Effector CD4-positive, alpha-beta T cell (primary cell): ENCODE measurements at places on chromosomes 16 and 17.
A peak's percentile ranks its signal among the peaks of the same experiment; 100 is the strongest.

GRCh38 chr16:74623214-74623838 lies 16.4 kb upstream of the GLG1 start:
- DNase-seq: no peak

- DNase-seq: no peak
Measured at GRCh38 chr17:17321356-17322025, 18.3 kb downstream of the NT5M start.

GRCh38 chr16:87484487-87485331 lies 8.1 kb downstream of the ZCCHC14 start:
- DNase-seq: no peak

- DNase-seq: no peak
Measured at GRCh38 chr16:11707679-11708197, 34.9 kb downstream of the TXNDC11 start.

DNA sequence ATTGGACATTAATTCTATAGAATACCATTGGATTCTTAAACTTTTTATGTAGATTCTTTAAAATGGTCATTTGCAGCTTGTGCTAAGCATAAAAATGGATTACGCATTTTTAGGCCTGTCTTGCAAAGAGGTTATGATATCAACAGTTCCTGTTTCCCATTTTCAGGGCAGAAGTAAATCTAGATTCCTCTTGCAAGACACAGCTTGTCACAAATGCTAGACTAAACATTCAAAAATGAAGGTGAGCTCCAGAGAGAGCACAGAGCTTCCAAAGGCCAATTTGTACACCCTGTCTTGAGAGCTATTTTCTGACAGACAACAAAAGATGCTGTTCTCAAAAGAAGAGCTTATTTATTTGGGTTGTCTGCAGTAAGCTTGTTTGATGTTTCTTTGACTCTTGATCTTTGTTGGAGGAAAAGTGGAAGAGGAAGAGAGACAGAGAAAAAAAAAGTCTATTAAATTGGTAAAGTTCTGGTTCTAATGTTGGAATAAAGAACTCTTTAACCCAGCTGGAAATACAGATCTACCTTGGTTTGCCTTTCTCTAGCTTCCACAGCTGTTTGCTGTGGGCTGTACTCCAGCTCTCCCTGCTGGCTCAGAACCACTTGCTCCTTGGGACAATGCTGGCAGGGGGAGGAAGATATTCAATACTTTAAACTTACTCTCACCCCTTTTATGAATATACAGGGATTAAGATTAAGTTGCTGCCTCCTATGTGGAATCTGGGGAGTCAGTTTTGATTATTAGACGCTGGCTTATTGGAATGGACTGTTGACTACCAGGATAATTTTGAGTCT lies 651.8 kb downstream of the CDH11 start:
- DNase-seq: no peak

DNA sequence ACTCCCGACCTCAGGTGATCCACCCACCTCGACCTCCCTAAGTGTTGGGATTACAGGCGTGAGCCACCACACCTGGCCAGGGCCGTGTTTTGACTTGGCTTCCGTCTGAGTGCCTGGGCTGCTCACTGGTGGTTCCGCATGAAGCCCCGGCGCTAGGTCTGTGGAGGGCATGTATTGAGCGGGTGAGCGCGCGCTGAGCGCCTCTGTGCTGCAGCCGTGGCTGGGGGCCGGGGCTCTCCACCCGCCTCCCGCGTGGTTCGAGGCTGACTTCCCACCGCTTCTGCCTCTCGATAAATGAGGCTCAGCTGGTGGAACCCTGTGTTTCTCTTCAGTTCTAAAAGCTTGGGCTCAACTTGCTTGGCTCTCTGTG lies 38.9 kb upstream of the ATP2A3 start:
- DNase-seq: no peak

- DNase-seq: no peak
Measured at GRCh38 chr16:84532855-84533486, 28.5 kb upstream of the MEAK7 start.

GRCh38 chr16:22969567-22969966 lies 155.6 kb downstream of the HS3ST2 start:
- no peak for DNase-seq

- no peak for DNase-seq
Measured at GRCh38 chr17:30422171-30422570, 43.4 kb downstream of the CPD start.

DNA sequence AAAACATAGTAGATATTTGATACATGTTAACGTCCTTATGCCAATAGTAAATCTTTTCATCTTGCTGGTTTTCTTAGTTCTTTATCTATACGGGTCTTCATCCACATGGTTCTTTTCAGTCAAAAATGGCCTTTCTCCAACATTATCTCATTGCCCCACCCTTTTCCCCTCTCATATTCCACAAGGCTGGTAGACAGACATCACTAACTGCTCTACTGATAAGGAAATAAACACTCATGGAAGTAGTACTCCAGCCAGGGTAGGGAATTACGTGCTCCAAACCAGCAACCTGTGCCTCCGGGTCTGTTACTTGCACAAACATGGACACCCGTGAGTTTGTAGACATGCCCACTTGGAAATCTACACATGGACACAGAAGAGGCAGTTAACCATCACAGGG lies 141.4 kb downstream of the XYLT1 start:
- no peak for DNase-seq

DNA sequence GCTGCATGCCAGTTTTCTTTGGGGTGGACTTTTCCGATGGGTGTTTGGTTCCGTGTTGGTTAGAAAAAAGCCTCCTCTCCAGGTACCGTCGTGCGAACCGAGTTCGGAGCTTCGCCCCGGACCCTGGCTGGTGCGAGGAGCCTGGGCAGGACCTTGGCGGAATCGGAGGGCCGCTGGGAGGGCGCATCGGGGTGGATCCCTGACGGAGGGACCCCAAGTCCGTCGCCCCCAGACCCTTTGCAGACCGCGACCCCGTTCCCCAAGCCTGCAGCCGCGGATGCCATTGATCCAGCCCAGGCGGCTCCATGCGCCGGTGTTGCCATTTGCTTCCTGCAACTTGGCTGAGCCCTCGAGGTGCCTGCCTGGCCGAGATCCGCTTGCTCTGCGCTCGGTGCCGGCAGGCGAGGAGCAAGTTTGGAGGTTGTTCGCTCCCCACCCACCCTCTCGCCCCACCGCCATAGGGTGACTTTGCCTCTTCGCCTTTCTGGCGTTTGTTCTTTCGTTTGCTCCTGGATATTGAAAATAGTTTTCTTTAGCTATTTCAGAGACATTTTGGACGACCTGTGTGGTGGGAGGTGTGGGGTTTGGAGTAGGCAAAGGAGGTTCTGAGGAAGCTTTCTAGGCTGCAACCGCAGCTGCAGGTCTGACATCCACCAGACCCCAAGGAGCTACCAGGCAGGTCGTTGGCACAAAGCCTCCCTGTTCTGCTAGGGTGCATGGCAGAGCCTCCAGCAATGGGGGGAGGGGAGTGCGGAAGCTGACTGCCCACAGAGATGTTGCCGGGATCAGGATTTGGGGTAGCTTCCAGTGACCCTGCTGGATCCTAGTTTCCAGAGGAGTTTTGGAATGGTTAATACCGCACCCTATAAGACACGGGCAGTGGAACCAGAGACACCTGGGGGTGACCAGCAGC lies 58.2 kb downstream of the RAP1GAP2 start:
- DNase-seq: no peak

DNA sequence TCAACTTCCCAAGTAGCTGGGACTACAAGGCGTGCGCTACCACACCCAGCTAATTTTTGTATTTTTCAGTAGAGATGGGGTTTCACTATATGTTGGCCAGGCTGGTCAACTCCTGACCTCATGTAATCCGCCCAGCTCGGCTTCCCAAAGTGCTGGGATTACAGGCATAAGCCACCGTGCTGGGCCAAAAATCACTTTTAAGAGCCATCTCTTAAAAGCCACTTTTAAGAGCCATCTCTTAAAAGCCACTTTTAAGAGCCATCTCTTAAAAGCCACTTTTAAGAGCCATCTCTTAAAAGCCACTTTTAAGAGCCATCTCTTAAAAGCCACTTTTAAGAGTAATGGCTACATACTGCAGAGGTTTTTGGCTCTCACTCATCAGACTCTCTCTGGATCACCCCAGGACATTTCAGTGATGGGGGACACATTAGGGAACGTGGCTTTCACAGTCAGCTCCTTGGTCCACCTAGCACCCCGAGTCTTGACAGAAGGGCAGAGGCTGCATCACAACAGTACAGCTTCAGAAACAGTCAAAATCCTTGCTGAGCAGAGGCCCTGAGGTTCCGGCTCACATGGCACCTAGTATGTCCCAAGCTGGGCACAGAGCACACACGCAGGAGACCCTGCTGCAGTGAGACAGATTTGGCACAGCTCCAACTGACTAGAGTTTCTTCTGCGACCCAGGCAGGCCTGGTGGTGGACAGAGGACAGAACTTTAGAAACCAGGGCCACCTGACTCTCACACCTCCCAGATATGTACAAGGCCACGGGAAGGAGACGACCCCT lies 23.6 kb downstream of the RANBP10 start:
- DNase-seq: no peak

- no peak for DNase-seq
Measured at GRCh38 chr17:41057547-41057946, 2.4 kb downstream of the KRTAP2-3 start.

DNA sequence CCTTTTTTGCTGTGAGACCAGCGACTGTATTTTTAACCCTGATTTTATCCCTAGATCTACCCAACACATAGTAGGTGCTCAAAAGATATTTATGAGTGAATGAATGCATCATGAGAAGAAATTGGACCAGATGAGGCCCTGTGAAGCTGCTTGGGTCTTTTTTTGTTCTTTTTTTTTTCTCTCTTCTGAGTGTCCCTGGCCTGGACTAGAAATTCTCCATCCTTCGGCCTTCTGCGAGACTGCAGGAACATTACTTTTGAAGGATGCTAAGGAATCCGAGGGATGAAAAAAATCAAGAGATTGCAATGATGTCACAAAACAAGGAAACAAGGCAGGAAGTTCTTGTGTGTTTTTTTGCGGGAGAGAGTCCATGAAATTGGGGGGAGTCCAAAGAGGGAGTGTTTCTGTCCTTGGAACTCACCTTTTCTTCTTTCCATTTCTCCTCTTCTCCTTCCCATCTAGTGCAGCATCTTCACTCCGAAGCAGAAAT lies 560 bp upstream of the RUSF1 start:
- DNase-seq: no peak

- DNase-seq: no peak
Measured at GRCh38 chr17:37088913-37089312, 140.2 kb downstream of the AATF start.

DNA sequence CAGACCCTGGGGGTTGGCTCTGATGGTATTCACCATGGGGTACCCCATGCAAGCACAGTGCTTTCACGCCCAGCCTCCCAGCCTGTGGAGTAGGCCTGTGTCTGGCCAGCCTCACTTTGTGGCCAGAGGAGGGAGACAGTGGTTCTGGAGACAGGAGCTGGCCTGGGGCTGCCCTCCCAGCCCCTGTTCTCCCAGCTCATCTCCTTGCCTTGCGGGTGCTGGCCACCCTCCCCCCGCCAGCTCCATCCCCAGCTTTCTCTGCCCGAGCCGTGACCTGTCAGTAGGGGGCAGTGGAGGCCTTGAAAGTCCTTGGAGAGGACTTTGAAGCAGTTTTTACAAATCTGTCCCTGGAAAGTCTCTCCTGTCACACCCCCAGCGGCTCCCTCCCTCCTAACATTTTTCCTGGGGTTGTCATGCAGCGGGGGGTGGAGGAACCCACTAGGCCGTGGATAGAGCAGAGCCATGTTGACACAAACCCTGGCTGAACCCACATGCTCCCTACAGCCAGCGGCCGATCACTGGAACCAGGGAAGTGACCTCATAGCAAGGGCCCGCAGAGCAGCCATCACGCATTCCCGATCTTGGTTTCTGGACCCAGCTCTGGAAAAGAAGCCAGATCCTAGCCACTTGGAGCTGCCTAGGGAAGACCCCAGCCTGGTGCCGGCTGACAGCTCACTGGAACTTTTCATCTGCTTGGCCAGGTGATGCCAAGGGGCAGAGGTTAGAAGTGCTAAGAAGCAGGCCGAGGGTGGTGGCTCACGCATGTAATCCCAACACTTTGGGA lies 289.4 kb downstream of the SEC14L1 start:
- peak; percentile 86 for DNase-seq

GRCh38 chr17:79490530-79490929 lies 120.3 kb downstream of the RBFOX3 start:
- DNase-seq: no peak

DNA sequence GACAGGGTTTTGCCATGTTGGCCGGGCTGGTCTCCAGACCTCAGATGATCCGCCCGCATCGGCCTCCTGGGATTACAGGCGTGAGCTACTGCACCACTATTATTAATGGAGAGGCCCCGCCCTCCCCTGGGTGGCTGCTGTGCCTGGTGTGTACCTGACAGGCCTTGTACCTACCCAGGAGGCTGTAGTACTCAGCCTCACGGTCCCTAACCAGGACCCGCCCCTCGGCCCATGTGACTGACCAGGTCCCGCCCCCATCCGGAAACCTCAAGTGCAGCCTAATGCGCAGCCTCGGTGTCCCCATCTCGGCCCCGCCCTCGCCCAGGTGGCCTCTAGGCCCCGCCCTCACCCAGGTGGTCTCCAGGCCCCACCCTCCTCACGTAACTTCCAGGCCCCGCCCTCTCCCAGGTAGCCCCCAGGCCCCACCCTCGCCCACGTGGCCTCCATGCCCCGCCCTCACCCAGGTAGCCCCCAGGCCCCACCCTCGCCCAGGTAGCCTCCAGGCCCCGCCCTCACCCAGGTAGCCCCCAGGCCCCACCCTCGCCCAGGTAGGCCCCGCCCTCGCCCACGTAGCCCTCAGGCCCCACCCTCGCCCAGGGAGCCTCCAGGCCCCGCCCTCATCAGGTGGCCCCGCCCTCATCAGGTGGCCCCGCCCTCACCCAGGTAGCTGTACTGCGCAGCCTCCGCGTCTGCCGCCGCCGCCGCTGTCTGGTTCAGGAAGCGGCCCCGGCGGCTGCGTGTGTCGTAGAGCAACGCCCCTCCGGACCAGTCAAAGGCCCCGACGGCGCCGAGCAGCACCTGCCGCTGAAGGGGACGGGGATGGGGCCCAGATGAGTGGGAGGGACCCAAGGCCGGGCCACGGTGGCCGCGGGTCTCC lies 31.0 kb downstream of the HASPIN start:
- DNase-seq: peak; percentile 76

DNA sequence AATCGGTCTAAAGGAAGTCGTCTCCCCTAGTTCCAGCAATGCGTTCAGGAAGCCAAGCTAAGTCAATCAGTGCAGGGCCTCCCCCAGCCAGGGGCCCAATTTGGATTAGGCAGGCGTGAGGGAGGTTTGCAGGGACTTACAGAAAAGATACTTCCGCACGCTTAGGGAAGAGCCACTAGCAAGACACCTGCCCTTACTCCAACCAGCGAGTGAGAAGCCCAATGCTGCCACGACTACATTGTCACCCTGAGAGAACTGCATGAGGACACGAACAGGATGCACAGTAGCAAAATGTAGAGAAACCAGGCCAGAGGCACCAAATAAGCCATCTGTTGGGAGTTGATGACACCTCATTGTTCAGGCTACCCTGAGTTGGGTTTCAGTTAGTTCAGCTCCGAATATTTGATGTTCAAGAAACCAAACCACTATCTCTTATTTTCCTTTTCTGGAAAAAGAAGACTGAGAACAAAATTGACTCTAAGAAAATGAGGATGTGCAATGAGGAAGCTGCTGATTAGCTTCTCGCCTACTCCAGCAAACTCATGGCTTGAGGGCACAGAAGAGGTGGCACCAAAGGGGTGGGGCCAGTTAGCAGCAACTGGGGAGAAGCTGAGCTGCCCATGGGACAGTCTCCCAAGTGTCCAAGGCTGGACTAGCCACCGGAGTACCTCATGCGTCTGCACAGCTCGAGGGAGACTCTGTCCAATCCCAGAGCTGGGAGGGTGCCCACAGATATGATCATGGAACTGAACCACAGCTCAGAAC lies 29.3 kb downstream of the TK2 start:
- DNase-seq: no peak
